ENCODE measurements at places on chromosomes 1 and 21.

- no peak for DNase-seq
These were observed 19.8 kb upstream of the C1orf21 start for GRCh38 chr1:184366997-184367396.

DNA sequence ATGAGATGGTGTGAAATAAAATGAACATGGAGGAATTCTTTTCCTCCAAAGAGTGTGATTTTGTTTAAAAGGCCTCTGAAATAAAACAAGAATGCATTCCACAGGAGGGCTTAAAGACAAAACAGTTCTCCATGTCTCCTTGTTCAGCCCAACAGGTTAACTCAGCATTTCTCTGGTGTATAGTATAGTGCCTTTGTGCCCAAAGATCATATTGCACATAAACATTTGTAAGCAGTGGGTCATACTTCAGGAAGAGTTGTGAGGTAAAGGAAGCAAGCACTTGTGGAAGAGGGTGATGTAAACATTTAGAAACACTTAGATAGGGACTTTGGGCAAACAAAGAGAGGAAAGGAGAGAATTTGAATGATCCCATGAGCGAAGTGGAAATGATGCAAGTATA, 433.9 kb downstream of the SIPA1L2 start:
- DNase-seq = no peak

GRCh38 chr1:217910791-217911320, 279.7 kb downstream of the SPATA17 start:
- DNase-seq = no peak

- DNase-seq = no peak
These were observed 13.8 kb upstream of the POGZ start for GRCh38 chr1:151472856-151473731.

DNA sequence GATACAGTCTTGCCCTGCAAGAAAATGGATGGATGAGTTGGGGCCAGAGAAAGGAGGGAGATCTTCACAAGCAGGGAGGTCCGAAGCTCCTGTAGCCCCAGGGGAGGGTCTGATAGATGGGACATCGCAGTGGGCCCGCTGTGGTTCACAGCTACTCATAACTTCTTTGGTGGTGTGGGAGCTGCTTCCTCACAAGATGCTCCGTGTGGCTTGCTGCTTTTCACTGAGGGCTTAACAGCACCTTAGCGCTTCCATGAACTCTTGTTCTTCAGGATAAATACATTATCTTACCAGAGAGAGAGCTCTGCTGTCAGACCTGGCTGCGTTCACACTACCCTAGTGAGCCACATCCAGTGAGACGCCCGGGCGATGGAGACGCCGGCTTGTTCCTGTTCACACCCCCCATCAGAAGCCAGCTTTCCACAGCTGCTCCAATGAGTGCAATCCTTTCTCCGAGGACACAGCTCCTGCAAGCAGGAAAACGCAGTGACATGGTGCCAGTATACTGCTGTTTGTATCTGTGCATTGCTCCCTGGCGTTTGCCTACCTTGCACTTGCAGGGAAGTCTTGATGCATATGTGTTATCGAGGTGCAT, 599.8 kb downstream of the AJAP1 start:
- DNase-seq = no peak

- DNase-seq = no peak
These were observed 22.4 kb downstream of the ARMH1 start for GRCh38 chr1:44696789-44697345.

DNA sequence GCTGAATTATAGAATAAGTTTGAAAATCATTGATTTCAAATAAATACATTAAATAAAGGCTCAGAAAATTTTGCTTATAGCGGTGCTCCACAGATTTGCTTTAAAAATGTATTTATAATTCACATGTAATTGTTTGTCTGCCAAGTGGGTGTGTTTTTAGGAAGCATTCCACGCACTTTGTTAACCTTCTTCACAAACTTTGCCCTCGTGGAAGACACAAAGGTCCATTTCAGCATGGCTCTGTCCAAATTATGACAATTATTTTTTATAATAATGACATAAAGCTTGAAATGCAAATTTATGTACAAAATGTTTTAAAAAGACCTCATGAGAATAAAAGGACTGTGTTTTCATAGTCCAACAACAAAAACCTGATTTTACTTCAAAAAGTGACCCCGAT, 146.1 kb downstream of the GRIK1 start:
- DNase-seq = no peak

GRCh38 chr1:108880850-108881249, 4.1 kb downstream of the GPSM2 start:
- DNase-seq = no peak
